Activated CD4-positive, alpha-beta T cell treated with anti-CD3 and anti-CD28 coated beads, Interleukin-2, amount 10 ng/mL, durations not matched to agents 7 days and 5 days (primary cell): ENCODE measurements at places on chromosomes 11 and 22. TPM values are rescaled to one million over a fixed set of nuclear protein-coding genes. Genes with fewer than 3 reads are reported as not detected.

The DDX17 gene
- total RNA-seq, result 521 TPM

DNA sequence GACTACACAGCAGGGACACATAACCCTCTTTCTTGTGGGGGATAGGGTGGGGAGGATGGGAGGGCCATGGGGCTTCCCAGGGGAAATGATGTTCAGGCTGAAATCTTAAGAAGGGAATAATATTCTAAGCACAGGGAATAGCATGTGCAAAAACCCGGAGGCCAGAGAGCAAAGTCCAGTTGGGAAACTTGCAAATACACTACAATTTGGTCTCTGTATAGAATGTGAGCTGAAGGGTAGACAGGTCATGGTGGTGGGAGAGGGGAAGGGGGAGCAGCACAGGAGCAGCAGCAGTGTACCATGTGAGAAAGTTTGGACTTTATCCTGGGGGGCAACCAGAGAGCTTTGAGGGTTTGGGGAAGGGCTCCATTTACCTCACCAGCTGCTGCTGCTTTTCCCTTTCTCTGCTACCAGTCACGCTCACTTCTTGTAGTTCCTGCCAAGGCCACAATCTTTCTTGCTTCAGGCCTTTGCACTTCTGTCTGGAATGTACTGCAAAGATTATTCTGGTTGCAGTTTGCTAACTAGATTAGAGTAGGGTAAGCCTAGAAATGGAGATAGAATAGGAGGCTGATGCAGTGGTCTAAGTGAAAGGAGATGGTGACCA is 43.0 kb downstream of the KREMEN1 start:
- H3K4me3 ChIP-seq, result no peak overlapping the region
- peaks cover 4% of the 10 kb centered on the region for H3K4me1 ChIP-seq
- no peak overlapping the region for H3K27ac ChIP-seq
- peaks cover 9% of the 10 kb centered on the region for H3K27me3 ChIP-seq
- no peak for DNase-seq

DNA sequence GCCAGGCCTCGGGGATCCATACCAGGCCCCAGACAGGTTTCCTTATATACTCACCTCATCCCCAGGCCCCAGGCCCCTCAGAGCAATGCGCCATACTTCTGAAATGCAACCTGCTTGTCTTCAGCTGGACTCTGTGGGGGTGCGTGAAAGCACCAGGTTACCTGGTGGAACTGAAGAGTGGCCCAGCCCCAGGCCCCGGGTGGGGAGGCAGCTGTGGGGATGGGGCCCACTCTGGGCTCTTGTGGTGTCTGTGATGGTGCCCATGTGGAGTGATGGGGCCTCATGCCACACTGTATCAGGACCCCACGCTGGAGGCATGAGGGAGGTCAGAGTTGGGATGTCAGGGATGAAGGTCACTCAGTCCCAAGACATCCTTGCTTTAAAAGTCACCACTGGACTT is 999.0 kb downstream of the BRD1 start:
- no peaks in the 10 kb centered on the region for H3K27me3 ChIP-seq
- no peak overlapping the region for H3K27ac ChIP-seq
- no peak for DNase-seq
- H3K4me1 ChIP-seq, result no peaks in the 10 kb centered on the region

The CALCA gene
- total RNA-seq, result not detected

The MS4A6E gene
- total RNA-seq, result not detected

The SCGB1D2 gene
- total RNA-seq, result not detected

The PRR33 gene
- 0.05 TPM for total RNA-seq
